Cortex of kidney (tissue), 1 donor: ENCODE measurements at places on chromosomes 2 and 18.

- DNase-seq = no peak
Measured at GRCh38 chr18:58609536-58609993, 19.3 kb downstream of the ALPK2 start.

DNA sequence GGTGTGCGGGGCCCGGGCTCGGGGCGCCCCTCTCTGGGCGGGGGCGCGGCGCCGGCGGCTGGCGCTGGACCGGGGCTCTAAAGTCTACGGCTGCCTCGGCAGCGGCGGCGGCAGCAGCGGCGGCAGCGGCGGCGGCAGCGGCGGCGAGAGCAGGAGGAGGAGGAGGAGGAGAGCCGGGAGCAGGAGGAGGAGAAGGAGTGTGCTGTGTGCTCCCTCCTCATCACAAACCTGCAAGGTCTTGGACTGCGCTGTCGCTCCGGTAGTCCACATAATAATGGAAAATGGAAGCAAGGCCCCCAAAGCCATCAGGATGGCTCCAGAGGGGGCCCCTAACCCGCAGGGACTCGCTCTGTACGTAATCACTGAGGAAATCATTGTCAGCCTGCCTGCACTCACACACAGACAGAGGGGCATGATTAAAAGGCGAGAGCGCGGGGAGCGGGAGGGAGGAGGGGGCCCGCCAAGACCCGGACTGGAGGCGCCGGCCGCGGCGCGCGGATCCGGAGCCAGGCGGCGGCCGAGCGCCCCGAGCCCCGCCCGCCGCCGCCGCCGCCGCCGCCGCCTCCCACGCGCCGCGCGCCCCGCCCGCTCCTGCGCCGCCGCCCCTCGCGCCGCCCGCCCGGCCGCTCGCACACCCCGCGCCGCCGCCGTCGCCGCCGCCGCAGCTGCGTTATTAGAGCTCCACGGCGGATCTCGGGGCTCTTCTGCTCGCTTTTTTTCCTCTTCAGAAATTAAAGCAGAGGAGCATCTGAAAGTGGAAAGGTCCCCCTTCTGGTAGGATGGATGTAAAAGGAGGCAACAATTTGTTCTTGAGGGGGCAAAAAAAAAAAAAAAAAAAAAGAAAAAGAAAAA, at the start of gene ZNF521:
TSS of gene ZNF521 (minus strand) at position 390 of the 852 bp plus-strand sequence. CDS start 1,220 bp downstream, outside the sequence.
- DNase-seq = peak; percentile 42

GRCh38 chr2:206392118-206392517, 51.2 kb upstream of the ADAM23 start:
- DNase-seq = no peak

DNA sequence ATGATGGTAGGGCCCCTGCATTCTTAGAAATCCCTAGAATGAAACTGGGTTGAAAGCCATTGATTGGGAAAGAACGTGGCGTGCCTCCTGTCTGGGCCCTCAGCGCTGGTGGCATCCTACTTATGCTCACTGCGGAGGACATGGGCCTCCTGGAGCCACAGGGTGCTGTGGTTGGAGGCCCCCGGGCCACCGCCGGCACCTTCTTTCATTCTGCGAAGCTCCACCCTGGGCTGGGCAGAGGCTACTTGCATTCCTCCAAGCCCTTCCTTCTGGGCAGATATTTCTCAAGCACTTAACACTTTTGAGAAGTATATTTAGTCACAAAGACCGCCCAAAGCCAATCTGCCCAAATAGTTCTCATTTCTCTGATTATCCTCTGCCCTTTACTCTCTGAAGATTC, 311.9 kb downstream of the MYCN start:
- no peak for DNase-seq

DNA sequence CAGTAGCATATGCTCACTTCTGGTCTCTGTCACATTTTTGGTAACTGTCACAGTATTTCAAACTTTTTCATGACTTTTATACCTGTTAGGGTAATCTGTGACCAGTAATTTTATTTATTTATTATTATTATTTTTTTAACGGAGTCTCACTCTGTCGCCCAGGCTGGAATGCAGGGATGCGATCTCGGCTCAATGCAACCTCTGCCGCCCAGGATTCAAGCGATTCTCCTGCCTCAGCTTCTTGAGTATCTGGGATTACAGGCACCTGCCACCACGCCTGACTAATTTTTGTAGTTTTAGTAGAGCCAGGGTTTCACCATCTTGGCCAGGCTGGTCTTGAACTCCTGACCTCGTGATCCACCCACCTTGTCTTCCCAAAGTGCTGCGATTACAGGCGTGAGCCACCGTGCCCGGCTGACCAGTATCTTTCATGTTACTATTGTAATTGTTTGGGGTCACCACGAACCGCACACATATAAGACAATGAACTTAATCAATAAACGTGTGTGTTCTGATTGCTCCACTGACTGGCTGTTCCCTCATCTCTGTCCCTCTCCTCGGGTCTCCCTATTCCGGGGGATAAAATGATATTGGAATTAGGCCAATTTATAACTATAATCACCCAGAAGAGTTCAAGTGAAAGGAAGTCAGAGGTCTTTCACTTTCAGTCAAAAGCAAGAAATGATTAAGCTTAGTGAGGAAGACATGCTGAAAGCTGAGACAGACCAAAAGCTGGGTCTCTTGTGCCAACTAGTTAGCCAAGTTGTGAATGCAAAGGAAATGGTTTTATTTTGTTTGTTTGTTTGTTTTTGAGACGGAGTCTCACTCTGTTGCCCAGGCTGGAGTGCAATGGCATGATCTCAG, 22.9 kb downstream of the TGIF1 start:
- no peak for DNase-seq

GRCh38 chr2:173397539-173397938, 42.9 kb downstream of the CDCA7 start:
- no peak for DNase-seq

- DNase-seq = no peak
Measured at GRCh38 chr18:13320891-13321425, 102.4 kb downstream of the LDLRAD4 start.

DNA sequence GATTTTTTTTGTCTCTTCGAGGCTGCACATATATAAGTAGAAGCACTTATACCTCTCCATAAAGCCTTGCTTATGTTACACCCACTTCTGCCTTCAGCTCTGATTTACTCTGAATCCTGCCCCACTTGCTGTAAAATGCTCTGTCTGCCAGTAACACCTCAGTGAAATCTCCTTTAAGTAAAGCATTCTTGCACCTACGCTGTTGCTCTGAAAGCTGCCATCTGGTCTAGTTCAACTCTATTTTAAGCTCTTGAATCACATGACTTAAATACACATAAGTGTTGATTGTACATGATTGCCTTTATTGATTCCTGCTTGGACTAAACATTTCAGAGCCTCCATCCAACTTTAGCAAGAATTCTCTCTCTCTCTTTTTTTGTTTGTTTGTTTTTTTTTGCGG, 609.0 kb upstream of the CELF4 start:
- no peak for DNase-seq

DNA sequence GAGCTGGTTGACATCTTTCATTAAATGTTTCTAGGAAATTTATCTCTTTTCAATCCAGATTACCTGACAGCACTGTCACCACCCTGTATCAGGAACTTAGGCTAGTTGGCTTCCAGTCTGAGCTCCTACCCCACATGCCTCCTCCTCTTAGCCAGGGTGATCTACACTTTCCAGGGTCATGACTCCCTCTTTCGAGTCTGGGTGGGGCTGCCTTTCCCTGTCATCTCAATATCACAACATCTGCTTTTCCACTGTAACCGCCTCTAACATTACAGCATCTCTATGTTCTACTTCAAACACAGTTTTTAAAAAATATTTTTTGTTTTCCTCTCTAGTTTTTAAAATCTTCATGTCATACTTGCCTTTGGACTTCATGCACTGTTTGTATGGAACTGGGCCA, 129.2 kb downstream of the RBMS1 start:
- no peak for DNase-seq

- no peak for DNase-seq
Measured at GRCh38 chr2:120670371-120670770, 65.3 kb upstream of the GLI2 start.

- no peak for DNase-seq
Measured at GRCh38 chr2:14396533-14397083, 235.9 kb upstream of the LRATD1 start.

DNA sequence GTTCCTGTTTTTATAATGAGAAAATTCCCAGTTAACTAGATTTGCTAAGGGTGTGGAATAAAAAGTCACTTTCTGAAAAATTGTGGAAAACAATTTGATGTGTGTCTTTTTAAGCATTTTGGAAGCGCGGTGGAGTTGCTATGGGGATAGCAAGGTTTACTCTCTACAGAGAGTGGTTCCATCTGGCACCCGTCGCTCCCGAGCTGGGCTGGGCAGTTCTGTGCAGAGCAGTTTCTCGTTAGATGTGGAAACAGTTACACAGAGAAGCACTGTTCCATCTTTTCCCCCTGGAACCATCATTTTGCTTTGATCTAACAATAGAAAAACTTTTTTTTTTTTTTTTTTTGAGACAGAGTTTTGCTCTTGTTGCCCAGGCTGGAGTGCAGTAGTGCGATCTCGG, 17.4 kb downstream of the LDLRAD4 start:
- no peak for DNase-seq

DNA sequence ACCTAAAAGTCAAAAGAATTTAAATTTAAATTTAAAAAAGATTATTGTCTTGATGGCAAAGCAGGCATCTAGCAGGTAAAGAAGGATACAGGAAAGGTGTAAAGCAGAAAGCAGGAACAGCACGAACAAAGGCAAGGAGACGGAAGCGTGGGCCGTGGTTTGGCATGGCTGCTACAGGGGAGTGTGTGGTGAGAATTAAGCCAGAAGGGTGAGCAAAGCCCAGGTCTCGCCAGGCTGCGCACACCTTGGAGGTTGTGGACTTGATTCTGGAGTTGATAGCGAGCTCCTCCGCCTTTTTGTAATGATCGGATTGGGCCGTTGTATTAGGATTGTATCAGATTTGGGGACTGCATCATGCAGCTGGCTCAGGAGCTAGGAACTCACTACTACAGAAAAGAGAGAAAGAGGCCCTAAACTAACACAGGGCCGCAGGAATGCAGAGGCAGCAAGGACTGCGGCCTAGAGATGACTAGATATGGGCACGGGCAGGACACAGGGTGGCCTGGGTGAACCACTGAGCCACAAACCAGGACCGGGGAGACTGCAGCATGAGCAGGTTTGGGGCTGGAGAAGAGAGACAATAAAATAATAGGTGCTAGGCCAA, 71.4 kb upstream of the TMEM247 start:
- no peak for DNase-seq

GRCh38 chr2:100208141-100208770, 65.9 kb upstream of the AFF3 start:
- DNase-seq = no peak

DNA sequence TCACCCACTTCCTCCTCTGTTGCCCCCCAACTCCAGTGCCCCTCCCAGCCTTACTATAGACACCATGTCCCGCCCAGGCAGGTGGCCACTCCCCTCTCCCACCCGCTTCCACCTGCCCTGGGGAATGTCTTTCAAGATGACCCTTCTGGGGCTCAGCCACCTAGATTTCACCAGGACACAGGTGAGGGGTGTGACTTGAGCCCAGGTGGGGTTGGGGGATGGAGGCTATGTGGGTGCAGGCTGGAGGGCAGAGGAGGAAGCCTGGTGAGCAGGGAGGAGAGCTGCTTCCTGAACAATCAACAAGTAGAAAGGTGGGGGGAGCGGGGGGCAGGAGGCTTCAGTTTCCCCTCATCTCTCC, 8.7 kb downstream of the ADRA2B start:
- DNase-seq = no peak

- no peak for DNase-seq
Measured at GRCh38 chr2:42830922-42831574, 38.7 kb upstream of the HAAO start.

DNA sequence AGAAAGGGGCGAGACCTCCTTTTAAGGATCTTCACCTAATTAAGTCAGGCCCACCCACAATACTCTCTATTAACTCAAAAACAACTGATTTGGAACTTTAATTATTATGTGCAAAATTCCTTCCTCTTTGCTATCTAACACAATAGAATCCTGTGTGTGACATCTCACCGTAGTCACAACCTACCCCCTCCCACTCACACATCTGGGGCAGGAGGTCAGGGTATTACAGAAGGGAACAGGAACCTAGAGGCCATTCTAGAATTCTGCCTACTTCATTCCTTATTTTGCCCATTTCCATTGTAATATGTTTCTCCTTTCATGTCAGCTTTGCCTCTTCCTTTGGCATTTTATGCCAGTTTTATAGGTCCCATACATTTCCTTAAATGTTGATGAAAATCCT, 829.3 kb upstream of the ID2 start:
- no peak for DNase-seq

GRCh38 chr2:143936848-143937722, 582.8 kb downstream of the ZEB2 start:
- DNase-seq = no peak

GRCh38 chr2:78355967-78356366, 669.5 kb upstream of the REG3G start:
- DNase-seq = no peak

- DNase-seq = no peak
Measured at GRCh38 chr2:176128172-176128981, 1.1 kb upstream of the HOXD8 start.

DNA sequence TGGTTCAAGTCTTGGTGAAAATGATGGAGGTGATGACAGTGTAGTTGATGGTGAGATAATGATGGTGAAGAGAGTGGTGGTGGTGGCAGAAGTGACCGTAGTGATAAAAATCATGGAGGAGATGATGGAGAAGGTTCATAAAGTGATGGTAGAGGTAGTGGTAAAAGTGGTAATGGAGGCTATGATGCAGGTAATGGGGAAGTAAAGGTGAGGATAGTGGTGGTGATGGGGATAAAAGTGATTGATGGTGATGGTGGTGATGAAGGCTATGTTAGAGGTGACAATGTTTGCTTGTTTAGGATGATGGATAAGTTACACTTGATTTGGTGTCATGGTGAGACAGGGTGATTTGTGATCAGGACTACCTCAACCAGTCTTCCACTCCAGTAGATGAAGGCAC, 268.9 kb downstream of the DYSF start:
- no peak for DNase-seq

GRCh38 chr2:85577386-85578242, at the start of gene VAMP8:
TSS of gene VAMP8 (plus strand) at chr2:85577586. CDS start at chr2:85577647, 61 bp downstream.
- no peak for DNase-seq

GRCh38 chr2:203973000-203973399, 36.4 kb downstream of the ICOS start:
- DNase-seq = no peak

- DNase-seq = no peak
Measured at GRCh38 chr2:168237741-168238140, 9.7 kb downstream of the STK39 start.

GRCh38 chr18:76318607-76319006, 176.4 kb downstream of the ZNF516 start:
- no peak for DNase-seq

- no peak for DNase-seq
Measured at GRCh38 chr2:196276421-196276820, 105.0 kb upstream of the STK17B start.

DNA sequence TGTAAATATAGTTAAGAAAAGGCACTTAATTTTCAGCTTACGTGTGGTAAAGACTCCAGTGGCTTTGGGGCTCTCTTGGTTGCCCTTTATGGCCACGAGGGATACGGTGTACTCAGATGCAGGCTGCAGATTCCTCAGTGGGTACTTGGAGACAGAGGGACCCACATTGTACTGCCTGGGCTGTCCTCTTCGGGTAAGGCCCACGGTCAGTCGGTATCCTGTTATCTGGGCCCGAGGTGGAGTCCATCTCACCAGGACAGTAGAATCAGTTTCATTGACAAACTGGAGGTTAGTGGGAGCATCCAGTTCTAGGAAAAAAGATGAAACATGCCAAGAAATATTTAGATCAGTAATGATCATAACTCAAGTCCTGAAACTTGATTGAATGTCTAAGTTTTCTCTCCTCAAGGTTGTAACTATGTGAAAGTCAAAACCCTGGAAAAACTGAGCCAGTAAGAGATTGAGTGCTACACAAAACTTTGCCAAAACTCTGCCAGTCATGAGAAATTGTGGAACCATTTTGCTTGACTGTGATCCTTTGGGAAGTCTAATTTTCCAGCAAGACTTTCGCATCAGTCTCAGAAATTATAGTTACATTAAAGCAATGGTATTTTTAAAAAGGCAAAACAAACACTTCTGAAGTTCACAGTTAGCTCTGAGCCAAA, 31.4 kb downstream of the FN1 start:
- DNase-seq = no peak
